ENCODE measurements at places on chromosomes 5 and 9. TPM values are rescaled to one million over a fixed set of nuclear protein-coding genes. Genes with fewer than 3 reads are reported as not detected.

APBA1 gene
- 11.7 TPM for total RNA-seq

DNA sequence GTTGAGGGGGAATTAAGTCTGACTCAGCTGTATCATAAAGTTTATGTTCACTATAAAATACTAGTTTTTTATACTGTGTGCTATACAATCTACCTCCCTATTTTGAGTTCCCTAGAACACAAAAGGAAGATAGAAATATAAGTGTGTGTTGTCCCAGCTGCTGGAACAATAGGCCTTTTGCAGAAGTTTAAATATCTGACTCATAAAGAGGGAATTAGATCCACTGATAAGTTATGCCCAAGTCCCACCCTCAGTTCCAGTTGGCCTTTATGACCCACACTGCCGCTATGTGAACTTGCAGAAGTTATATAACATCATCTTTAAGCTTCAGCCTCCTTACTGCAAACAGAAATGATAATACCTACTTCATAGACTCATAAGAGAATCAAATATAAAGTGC, 88.5 kb upstream of the DAB2 start:
- no peaks in the 10 kb centered on the region for H3K36me3 ChIP-seq
- no peak overlapping the region for H3K4me3 ChIP-seq
- no peaks in the 10 kb centered on the region for H3K4me1 ChIP-seq
- no peak for DNase-seq
- H3K27ac ChIP-seq: no peak overlapping the region
- H3K27me3 ChIP-seq: no peaks in the 10 kb centered on the region

TENT4A gene
- 30.7 TPM for total RNA-seq

DNA sequence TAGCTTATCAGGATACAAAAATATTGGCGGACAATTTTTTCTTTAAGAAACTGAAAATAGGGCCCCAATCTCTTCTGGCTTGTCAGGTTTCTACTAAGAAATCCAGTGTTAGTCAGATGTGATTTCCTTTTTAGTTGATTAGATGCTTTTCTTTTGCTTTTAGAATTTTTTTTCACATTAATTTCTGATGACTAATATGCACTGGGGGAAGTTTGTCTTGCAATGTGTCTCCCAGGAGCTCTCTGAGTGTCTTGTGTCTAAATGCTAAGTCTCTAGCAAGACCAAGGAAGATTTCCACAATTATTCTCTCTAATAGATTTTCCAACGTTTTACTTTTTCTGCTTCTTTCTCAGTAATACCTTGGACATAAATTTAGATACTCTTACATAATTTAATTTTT, 559.8 kb upstream of the TYRP1 start:
- no peaks in the 10 kb centered on the region for H3K27me3 ChIP-seq
- no peak for DNase-seq

PTPRD gene
- total RNA-seq: 49.0 TPM
